ENCODE measurements at places on chromosomes 5 and 9.

DNA sequence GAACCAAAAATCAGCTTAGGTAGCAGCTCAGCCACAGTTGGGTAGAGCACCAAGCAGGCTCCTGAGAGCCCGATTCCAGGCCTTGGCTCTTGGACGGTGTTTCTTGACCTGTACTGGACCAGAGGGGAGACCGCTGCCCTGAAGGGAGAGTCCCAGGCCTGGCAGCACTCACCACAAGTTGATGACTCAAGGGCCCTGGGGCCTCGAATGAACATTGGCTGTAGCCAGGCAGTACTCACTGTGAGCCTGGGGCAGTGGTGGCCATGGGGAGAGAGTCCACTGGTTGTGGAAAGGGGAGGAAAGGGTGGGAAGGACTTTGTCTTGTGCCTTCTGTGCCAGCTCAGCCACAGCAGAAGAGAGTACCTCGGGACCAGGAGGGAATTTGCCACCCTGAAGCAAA lies 166.1 kb downstream of the EDIL3 start:
- DNase-seq, result no peak

DNA sequence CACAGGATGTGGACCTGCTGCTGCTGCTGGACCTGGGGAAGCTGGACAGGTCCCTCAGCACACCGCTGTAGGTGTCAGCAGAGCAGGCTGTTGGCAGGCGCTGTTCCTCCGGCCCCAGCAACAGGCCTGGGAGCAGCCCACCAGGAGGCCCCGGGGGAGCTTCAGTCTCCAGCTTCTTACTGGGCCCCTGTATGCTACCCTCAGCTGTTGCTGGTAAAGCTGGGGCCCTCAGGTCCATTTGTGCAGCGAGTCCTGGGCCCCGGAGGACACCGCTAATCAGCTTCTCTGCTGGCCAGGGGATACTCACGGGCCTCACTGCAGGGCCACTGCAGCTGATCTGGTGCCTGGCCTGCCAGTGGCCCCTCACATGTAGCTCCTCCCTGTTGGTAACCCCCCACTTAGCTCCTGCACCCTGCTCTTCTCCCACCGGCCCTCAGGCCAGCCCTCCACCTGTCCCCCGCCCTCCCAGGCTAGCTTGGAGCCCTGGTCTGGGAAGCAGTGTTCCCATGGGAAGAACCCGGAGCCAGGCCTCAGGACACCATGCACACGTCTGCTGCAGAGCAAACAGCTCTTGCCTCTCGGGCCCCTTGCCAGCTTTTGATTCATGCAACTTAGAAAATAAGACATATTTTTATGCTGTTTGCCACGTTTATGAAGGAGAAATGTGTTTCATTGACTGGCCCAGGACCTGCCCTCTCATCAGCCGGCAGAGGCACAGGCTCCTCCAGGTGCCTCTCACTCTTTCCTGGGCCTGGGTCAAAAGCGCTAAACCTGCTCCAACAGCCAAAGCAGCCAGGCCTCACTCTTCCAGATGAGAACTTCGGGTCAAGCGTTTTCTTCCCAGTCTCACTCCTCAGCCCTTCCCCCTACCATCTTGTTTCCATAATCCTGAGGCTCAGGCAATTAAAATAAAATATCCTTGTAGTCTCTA lies 61.0 kb upstream of the ADAMTS2 start:
- DNase-seq, result no peak

DNA sequence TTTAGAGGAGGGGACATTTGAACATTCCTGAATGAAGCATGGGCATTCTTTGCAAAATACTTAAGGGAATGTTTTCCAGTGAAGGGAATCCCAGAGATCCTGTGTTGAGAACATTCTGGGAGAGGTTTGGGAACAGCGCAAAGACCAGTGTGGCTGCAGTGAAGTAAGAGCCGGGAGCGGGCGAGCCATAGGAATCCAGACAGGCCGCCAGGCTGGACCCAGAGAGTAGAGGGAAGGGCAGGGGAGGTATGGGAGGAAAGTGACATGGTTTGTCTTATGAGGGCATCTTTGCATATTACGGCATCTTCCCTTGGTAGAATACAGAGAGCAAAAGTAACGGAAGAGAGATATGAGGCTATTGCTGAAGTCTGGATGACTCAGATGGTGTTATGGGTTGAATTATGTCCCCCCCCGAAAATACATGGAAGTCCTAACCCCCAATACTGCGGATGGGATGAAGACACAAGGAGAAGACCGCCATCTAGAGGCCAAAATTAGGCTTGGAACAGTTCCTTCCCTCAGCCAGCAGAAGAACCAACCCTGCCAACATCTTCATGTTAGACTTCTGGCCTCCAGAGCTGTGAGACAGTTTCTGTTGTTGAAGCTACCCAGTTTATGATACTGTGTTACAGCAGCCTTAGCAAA lies 268.2 kb downstream of the MAST4 start:
- DNase-seq, result no peak

GRCh38 chr5:138033386-138033808 lies 518 bp upstream of the FAM13B start:
- no peak for DNase-seq

DNA sequence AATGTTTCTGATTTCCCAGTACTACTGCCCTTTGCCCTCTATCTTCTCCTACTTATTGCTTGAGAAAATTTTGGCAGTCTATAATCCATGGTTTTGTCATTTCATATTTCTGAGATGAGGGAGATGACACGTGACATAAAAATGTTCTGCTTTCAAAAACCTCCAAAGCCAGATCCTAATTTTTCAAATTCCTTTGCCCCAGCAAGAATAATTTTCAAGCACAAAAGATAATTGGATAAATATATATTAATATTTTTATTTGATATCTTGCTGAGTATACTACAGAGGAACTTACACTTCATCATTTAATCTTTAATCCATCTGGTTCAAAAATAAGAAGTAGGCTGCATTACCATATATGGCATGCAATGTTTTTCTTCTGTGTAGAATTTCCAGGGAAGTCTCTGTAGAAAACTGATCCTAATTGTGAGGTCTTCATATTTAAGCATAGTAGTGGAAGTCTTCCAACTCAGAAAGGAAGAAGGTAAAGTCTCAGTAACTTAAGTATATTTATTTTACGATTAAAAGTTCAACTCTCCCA lies 1738.8 kb downstream of the EFNA5 start:
- DNase-seq, result no peak

DNA sequence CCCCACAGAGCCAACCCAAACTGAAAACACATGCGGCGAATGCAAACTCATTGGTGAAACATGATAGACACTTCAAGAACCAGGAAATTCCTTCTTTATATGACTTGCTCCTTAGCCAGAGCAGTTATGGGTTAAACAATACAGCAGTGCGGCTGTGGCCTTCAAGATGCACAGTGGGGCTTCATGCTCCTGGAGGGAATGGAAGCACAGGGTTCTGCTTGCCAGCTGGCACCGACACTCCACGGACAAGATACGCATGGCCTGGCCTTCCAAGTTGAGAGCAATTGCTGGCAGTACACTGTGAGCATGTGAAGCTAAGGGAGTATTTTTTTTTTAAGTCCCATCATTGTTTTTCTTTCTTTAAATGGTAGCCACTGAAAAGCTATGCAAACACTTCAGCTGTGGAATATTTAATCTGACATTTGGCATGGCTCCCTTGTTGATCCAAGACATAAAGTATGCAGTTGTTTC lies 451.6 kb upstream of the CD180 start:
- DNase-seq, result no peak

DNA sequence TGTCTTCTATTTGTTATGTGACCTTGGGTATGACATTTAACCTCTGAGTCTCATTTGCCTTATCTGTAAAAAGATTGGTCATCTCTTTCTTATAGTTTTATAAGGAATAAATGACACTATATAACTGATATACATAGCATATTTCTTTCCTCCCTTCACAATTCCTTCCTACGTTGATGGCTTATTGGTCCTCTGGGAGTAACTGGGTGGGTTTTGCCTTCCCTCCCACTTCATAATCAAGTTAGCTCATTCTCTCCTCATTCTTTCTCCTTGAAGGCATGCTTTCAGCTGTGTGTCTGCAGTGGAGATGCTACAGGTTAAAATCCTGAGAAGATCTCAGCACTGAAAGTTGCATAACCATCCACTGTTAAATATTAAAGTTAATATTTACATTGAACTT lies 382.4 kb downstream of the TMEM38B start:
- DNase-seq, result no peak

DNA sequence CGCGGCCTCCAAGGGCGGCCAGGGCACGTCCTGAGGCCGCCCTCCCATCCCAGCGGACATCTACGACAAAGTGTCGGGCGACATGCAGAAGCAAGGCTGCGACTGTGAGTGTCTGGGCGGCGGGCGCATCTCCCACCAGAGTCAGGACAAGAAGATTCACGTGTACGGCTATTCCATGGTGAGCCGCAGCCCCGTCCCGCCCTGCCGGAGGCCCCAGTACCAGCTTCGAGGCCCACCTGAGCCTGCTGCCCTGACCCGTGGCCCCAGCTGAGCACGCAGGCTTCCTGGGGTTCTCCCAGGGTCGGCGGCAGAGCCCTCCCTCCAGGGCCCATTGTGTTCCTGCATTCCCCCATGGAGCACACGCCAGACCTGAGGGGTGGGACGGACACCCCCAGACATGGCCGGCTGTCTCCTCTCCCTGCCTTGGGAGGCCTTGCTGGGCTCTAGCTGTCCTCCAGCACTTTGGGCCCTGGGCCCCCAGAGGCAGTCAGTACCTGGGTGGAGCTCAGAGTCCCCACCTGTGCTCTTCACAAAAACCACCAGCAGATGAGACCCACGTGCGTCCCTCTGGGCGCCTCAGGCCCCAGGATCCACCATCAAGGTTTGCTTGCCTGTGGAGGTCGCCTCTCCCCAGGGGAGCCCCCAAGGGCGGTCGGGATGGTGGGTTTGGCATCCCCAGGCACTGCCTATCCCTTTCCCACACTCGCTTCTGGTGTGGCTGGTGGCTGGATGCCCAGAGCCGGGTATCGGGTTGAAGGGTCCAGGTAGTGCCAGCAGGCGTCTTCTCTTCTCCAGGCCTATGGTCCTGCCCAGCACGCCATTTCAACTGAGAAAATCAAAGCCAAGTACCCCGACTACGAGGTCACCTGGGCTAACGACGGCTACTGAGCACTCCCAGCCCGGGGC lies 1.0 kb downstream of the PHPT1 start:
- no peak for DNase-seq

DNA sequence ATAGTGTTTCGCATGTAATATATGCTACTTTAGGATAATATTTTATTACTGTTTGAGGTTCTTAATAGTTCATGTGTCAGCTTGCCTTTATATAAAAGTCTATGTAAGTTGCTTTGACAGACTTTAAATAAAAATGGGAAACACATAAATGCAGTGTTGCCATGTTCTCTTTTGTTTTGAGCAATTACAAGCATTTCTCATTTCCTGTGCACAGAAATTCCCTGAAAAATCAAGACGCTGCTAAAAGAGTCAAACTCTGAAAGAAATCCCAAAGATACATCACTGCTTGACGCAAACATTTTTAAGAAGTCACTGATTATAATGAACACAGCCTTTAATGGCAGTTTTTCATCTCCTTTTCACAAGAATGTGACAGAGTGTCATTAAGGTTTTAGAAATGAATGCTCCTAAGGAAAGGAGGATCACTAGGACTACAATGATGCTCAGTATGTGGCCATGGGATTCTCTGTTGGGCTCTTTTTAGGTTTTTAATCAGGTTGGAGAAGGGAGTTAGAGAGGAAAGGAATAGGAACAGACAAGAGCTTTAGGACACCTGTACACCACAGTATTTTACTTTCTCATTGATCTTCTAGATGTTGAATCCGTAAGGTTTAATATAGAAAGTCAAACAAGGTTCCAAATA lies 29.4 kb downstream of the ZCCHC7 start:
- DNase-seq, result no peak

Data from cortex of kidney (tissue), 1 donor.